Activated CD4-positive, alpha-beta T cell treated with anti-CD3 and anti-CD28 coated beads, Interleukin-2, amount 50 U/mL, for 4 hours (primary cell): ENCODE measurements at places on chromosomes 5 and 9.

DNA sequence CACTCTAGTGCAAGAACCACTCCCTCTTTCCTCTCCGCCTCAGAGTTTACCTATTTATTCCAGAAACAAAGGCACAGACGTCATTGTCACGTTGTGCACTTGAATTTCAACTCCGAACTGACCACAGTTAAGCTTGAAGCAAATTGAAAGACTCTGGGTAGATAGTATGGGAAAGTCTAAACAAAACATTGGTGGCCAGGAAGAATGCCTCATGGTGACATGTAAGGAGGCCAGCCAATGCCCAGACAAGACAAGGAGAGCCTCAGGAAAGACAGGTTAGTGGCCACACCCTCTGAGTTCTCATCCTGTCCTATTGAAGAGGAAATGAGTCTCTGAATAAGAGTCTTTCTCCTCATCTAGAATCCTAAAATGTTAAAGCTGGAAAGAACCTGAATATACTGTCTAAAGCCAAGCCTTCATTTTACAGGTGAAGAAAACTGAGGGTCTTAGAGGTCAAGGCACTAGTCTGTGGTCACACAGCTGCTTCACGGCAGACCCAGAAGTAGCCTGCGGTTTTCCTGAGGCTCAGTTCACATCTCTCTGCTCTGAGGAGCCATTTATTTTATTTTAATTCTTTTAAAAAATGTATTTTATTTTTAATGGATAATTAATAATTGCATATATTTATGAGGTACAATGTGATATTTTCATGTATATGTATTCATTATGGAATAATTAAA, 30.2 kb downstream of the ZFAND5 start:
- no peak for DNase-seq

GRCh38 chr5:164680812-164681520, 1175.5 kb downstream of the MAT2B start:
- DNase-seq, result no peak

DNA sequence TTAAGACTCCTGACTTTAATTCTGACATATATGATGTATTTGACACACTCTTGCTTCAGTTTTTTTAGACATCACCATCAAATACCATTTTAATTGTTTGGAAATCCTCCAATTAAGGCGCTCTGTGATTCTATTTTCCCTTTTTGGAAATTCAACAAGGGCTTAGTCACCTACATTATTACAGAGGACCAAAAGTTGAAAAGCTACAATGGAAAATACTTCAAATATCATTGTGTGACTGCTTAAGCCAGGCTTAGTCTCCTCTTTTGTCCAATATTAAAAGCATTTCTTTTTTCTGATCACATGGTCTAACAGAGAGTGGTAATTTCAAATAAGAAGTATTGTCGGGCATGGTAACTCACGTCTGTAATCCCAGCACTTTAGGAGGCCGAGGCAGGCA, 160.3 kb downstream of the CEMIP2 start:
- no peak for DNase-seq

DNA sequence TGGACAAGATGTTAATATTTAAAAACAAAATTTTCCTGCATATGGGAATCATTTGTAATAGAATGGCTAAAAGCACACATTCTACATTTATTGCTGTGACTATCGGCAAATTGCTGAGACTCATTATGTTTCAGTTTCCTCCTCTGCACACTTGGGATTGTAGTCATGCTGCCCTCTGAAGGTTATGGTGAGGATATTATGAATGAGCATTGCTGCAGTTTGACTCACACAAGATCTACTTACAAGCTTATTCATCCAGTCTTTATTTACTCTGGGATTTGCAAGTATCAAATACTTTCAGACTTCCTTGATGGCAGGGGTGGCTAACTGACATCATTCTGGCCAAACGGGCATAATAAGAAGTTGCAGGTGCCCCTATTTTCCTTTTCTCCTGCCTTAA, 9.5 kb upstream of the NFIL3 start:
- DNase-seq, result no peak

- DNase-seq, result no peak
These were observed 897 bp upstream of the HSPB3 start for GRCh38 chr5:54454602-54455001.

- DNase-seq, result no peak
These were observed 3.4 kb upstream of the PAXX start for GRCh38 chr9:136988872-136989271.

- no peak for DNase-seq
These were observed 71.7 kb upstream of the TBCA start for GRCh38 chr5:77847814-77848290.

GRCh38 chr5:135697959-135698345, 119.2 kb upstream of the CXCL14 start:
- DNase-seq, result no peak

DNA sequence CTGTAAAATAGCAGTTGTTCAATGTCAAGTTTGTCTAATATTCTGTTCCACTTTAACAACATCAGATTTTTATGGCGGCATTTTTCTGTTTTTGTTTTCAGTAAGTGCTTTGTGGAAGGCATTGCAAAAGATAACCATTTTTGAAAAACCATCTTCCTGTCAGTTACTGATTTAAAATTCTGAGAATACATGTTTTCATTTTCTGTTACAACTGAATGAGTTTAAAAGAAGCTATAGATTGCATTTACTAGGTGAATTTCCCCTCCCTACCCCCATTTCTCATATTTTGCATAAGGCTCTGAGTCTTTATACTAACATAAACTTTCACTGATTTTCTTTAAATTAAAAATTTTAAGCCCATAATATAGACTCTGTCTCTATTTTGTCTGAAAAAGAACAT, 4.6 kb upstream of the ERAP2 start:
- DNase-seq, result no peak

DNA sequence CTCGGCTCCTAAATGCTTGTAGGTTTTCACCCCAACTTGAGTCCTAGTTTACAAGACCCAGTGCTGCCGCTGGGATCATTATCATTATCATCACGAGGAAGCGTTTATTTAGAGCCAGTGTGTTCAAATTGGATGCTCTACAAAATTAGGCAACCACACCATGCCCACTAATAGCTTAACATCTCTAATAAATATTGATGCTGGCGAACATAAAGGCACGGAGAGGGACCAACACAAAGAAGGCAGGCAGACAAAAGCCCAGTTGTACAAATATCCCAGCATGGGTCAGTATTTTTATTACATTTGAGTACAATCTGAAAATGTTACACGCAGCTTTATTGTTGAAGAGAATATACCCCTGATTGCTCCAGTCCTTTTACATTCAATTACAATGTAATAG, 4.7 kb downstream of the CFAP77 start:
- no peak for DNase-seq

GRCh38 chr5:85921590-85921989, 696.2 kb upstream of the COX7C start:
- DNase-seq, result no peak

DNA sequence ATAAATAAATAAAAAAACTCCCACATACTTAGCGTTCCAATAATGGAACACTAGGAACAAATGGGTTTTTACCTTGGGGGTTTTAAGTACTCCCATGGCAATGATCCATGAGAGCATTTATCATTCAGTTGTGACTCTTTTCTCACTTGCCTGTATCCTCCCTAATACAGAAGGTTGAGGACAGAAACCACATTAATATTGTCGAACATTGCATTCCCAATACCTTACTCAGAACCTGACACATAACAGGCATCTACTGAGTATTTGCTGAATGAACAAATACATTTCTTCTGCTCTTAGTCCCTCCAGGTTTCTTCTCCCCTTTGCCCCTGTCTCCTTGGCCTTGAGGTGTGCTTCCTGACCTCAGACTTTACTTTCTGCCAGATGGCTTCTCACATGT, 175.9 kb downstream of the CEMIP2 start:
- no peak for DNase-seq

- no peak for DNase-seq
These were observed 28.5 kb downstream of the GLRA1 start for GRCh38 chr5:151896031-151896691.

DNA sequence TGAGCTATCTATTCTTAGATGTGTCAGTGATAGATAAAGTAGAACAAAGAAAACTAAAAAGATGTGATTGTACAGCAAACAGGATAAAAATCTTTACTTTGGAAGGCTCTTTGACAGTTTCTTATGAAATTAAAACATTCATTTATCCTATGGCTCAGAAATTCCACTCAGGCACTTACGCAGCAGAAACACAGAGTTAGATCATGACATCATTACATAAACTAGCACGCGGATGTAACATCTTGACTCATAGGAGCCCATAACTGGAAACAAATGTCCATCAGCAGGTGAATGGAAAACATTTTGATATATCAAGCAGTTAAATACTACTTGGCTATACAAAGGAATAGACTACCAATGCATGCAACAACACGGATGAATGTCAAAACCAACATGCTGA, 45.3 kb downstream of the ICE1 start:
- no peak for DNase-seq

GRCh38 chr5:110377361-110377760, 349.1 kb downstream of the TMEM232 start:
- no peak for DNase-seq

GRCh38 chr5:41871852-41872251, 1.6 kb upstream of the OXCT1 start:
- DNase-seq, result no peak

- DNase-seq, result no peak
These were observed 587.4 kb downstream of the PRELID2 start for GRCh38 chr5:145247745-145248040.

- DNase-seq, result no peak
These were observed 229.3 kb downstream of the CCDC171 start for GRCh38 chr9:15782106-15782505.

GRCh38 chr5:83590966-83591365, 119.4 kb downstream of the VCAN start:
- no peak for DNase-seq

DNA sequence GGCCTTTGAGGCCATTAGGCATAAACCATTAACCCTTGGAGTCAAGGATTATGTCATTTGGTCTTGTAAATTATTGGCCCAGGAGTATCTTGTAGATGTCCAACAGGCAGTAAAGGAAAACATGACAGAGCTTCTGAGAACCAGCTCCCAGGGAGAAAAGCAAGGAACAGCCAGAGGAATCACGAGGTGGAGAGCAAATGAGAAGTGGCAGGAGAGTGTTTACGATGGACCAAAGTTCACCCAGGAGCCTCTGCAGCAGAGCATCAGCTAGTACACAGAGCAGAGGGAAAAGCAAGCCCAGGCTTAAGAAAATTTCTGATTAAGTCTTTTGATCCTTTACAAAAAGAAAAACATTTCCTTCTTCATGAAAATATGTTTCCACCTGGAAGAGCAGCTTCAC, 206.2 kb downstream of the NDUFS4 start:
- DNase-seq, result no peak
